Stimulated activated CD4-positive, alpha-beta T cell treated with anti-CD3 and anti-CD28 coated beads, Interleukin-4, amount 100 ng/mL, for 24 hours (primary cell): ENCODE measurements at places on chromosomes 7 and 10.

DNA sequence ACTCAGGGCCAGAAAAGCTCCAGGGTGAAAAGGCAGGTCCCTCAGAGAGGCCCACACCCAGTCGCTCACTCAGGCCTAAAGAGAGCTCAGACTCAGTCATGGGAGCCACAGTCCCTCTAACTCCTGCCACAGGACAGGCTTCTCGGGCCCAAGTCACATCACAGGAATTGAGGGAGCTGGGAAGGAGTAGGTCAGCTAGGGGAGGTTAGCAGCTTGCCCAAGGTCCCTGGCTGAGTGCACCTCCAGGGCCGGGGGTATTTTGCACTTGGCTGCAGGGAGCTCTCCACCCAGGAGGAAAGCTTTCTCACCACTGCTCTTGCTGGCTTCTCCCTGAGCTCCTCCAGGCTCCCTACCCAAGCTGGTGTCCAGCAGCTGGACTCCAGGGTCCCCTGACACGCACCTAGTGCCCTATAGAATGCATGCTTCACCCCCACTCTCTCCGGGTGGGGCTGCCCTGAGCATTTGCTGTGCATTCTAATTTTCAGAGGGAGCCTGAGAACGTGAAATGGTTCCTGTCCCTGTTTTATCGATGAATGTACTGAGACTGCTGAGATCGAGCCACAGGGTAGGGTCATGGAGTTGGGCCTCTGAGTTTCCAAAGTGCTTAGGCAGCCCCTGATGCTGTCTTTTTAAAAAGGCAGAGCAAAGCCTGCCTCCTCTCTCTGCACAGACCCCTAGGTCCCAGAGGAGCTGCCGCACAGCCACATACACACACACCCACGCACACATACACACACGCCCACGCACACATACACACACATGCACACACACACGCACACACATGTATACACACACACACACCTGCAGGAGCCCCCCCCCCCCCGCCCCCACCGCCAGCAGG lies 37.9 kb upstream of the RET start:
- DNase-seq: no peak

GRCh38 chr7:41183741-41184140 lies 519.1 kb downstream of the INHBA start:
- no peak for DNase-seq

DNA sequence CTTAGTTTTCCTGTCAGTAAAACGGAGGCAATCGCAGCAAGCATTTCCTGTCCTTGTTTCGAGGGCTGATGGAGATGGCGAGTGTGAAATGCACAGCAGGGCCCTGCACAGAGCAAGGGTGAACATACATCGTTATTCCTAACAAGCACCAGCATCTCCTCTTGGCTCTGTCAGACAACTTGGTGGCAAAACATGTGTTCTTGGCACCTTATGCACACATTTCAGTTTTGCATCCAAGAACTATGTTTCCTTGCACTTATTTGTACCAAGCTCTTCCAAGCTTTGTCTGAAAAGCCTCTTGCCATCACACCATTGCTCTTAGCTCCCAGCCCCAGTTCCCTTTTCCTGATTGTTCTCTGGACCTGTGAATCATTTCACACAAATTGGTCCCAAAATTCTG lies 132.9 kb upstream of the GRB10 start:
- DNase-seq: no peak

DNA sequence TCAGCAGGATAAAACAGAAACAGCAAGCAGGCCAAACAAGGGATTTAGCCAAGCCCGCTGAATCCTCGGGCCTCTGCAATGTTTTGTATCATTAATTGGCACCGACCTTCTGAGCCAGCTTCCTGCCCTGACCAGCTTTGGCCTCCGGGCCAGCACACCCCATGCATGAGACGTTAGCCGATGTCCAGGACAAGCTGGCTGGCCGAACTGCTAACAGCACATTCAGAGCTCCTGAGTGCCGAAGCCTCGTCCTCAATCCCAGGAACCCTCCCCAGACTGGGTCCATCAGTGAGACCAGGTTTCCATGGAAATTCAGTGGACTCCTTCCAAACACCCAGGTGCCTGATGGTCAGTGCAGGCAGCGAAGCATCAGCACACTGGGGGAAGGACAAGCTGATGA lies 134.3 kb upstream of the PFKP start:
- DNase-seq: no peak

GRCh38 chr10:72886621-72887020 lies 6.9 kb upstream of the OIT3 start:
- DNase-seq: no peak

- DNase-seq: peak; percentile 95
Observed at GRCh38 chr10:73997787-73998622, at the start of gene VCL. VCL (plus strand) TSS chr10:73998116; CDS start chr10:73998208, 92 bp downstream.

GRCh38 chr7:18521236-18521589 lies 25.7 kb downstream of the HDAC9 start:
- no peak for DNase-seq

DNA sequence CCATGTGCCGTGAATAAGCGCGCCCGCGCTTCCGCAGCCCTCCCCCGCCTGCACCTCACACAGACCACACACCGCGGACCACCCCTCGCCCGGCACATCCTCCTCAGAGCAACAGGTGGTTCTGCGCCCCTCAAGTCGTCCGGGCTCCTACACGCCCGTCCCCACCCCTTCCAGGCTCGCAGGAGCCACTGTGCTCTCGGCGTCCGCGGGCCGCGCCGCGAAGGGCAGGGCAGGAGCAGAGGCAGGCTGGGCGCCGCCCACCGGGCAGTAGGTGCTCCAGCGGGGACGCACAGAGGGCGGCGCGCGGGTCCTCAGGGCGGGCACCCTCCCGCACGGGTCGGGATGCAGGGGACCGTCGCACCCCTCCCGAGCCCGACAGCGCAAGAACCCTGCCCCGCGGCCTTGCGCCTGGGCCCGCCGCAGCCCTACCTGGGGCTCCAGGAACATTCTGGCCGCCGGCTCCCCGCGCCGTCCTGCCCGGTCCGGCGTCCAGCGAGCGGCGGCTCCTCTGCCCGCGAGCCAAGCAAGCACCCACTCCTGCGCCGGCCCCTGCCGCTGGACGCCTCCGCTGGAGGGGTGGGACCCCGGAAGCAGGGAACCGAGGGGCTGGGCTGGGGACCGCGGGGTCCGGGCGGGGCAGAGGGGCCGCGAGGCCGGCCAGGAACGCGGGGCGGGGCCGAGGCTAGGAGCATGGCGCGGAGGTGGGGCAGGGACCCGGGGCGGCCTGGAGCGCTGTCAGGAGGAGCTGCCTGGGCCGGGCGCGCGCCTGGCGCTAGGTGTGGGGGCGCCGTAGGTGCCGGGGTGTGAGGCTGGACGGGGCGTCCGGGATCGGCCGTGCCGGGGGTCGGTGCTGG lies 37.4 kb downstream of the RASGEF1A start:
- DNase-seq: peak; percentile 25

DNA sequence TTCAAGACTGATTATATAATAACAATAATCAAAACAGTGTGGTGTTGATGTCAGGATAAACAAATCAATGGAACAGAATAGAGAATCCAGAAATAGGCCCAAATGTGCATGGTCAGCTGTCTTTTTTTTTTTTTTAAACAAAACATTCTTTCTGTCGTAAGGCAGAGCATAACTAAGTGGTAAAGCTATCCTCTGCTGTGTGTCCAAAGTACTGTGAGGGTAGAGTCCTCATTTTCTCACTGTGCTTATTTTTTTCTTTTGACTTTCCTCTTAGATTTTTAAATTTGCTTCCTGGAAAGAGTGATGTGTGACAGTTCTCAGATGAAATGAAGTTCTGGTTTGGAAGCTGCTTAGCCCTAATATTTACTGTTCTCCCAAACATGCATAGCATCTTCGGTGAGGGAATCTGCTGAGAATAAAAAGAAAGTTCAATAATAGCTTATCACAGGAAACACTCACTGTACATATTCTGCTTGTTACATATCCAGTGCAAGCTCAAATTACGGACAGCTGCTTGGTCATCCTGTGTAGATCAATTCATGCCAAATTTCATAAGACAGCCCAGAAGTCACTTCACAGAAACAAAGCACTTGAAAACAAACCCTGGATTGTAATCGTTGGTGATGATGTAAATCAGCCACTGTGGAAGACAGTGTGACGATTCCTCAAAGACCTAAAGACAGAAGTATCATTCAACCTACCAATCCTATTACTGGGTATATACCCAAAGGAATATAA lies 423.9 kb downstream of the NEBL start:
- no peak for DNase-seq

DNA sequence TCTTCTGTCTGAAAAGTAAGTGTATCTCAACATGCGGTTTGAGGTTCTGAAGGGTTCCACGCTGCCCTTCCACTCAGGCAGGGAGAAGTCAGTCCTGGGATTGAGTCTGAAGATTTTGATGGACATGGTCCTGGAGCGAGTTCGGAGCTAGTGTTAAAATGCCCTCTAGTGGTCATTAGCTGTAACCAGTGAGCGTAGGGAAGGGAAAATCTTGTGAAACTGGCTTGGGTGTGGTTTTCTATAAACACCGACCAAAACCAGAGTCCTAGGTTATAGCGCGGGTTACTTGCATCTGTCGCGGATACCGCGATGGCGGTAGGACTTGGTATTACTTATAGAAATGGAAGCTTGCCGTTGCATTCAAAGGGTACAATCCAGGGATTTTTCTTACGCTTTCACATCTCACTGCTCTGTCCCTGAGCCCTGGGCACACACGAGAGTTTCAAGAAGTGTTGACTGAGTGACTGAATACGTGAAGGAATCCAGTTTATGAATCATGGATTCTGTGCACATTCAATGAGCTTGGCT lies 348.2 kb upstream of the C7orf33 start:
- no peak for DNase-seq

- peak; percentile 92 for DNase-seq
Observed at GRCh38 chr10:84328418-84329195, at the start of gene CCSER2. CCSER2 (plus strand) TSS chr10:84328589; CDS start chr10:84371053, 42,464 bp downstream.

- no peak for DNase-seq
Observed at GRCh38 chr7:2931034-2931415, 86.9 kb upstream of the GNA12 start.

- DNase-seq: no peak
Observed at GRCh38 chr10:101785801-101786200, 2.6 kb upstream of the NPM3 start.

GRCh38 chr7:28292834-28293526 lies 112.4 kb upstream of the JAZF1 start:
- peak; percentile 22 for DNase-seq

DNA sequence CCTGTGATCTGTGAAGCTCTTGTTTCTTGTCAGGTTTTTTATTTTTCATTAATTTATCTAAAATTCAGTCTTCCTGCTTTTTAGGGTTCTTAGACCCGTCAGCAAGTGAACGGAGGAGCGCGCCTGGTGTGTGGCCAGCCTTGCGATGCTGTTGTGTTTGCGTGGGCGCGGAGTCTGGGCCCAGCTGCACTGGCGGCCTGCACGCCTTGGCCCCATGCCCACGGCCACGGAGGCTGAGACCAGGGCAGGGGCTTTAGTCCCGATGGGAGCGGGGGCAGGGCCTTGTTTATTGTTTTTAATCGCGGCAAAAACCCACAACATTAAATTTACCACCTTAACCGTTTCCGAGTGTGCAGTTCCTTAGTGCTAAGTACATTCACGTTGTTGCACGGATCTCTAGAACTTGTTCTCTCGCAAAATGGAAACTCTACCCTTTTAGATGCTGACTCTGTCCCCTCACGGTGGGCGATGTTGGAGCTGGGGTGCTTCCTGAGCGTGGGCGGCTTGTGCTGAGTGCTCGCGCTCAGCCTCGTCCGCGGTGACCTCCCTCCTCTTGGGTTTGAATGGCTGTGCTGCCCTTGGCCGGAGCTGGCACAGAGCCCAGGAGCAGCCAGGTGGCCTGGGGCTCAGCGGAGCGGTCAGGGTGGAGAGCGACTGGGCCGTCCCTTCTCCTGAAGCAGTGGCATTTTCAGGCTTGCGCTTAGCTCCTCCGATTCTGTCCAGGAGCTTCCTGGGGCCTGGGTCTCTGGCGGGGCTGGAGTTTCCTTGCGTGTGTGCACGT lies 69.1 kb downstream of the INPP5A start:
- DNase-seq: no peak

DNA sequence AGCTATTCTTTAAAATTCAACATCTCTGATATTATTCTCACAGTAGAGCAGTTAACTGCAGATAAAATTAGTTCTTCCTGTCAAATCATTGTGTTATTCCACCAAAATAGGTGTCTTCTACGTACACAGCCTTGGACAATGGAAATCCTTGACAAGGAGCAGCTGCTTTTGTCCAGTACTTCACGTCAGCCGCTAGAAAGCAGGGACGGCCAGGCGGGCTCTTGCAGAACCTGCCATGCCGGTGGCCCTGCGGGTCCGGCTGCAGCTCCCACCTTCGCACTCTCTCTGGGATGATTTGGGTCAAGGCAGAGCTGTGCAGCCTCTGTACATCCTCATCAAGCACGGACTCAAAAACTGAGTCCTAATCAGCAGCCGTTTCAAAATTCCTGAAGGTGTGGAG lies 2.2 kb upstream of the FOXI2 start:
- no peak for DNase-seq

DNA sequence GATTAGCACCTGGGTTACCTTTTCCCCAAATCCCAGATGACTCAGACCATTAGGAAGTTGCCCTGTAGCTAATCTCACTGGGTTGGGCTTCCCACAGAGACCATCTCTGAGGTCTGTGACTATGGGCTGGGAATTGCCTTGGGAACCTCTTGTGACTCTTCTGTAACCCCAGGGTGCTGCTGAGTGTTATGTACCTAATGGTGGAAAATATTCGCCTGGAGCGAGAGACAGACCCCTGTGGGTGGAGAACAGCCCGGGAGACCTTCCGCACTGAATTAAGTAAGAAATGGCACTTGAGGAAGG lies 20.0 kb downstream of the STRIP2 start:
- no peak for DNase-seq

DNA sequence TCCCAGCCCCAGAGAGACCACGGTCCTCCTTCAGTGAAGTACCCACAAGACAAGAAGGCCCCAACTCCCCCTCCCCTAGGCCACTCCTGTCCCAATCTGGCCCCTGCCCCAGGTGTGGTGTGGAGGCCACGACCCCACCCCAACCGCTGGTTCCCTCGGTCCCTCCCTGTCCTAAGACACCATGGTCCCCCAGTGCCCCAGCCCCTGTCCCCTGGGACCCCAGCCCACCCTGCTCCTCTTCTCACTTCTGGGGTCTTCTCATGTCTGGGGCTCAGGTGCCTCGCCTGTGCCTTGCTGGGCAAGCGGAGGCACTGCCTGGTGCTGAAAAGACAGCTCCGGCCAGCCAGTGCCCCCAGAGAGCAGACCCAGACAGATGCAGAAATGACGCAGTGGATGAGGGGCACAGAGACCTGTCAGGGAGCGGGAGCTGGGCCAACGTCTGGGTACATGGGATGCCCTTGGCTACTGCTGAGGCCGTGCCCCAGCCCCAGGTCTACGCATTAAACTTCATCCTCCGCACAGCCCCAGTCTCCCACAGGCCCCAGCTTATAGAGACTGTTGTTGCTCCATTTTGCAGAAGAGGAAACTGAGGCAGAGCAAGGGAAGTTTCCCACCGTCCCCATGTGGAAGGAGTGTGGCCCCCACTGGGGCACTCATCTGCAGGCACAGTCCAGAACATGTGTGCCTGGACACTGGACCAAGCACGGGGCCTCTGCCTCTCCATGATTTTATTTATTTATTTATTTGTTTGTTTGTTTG lies 14.8 kb downstream of the GRIFIN start:
- DNase-seq: no peak
